ENCODE measurements at places on chromosomes 16 and 17. TPM values are rescaled to one million over a fixed set of nuclear protein-coding genes. Genes with fewer than 3 reads are reported as not detected.

The NTN1 gene
- not detected for total RNA-seq

The KRTAP2-2 gene
- total RNA-seq, result not detected

The KRTAP9-8 gene
- total RNA-seq, result not detected

The RGS9 gene
- 0.65 TPM for total RNA-seq

The HNF1B gene
- total RNA-seq, result not detected

The GAS2L2 gene
- not detected for total RNA-seq

The FKBP10 gene
- total RNA-seq, result 164 TPM

The TBX2 gene
- 0.32 TPM for total RNA-seq

The RNF222 gene
- not detected for total RNA-seq

The TBC1D28 gene
- total RNA-seq, result not detected

The HSD11B2 gene
- 0.65 TPM for total RNA-seq

The SEPTIN12 gene
- not detected for total RNA-seq

The KRTAP1-1 gene
- not detected for total RNA-seq

The ZC3H7A gene
- 34.8 TPM for total RNA-seq

The CES1 gene
- total RNA-seq, result not detected

The PRR14 gene
- 6.8 TPM for total RNA-seq

The TCAP gene
- total RNA-seq, result 0.15 TPM

The ATPAF2 gene
- 18.2 TPM for total RNA-seq

The C16orf74 gene
- 10.7 TPM for total RNA-seq

The CLEC3A gene
- total RNA-seq, result not detected

The DHRS7C gene
- total RNA-seq, result not detected

The GFAP gene
- total RNA-seq, result 0.65 TPM

The HGS gene
- 78.6 TPM for total RNA-seq

The KRT27 gene
- not detected for total RNA-seq
